NCI-H1105 (cell line): ENCODE measurements at places on chromosomes 6 and 20.
A peak's percentile ranks its signal among the peaks of the same experiment; 100 is the strongest.

GRCh38 chr20:1383623-1384404 is 9.0 kb downstream of the FKBP1A start:
- DNase-seq = no peak

DNA sequence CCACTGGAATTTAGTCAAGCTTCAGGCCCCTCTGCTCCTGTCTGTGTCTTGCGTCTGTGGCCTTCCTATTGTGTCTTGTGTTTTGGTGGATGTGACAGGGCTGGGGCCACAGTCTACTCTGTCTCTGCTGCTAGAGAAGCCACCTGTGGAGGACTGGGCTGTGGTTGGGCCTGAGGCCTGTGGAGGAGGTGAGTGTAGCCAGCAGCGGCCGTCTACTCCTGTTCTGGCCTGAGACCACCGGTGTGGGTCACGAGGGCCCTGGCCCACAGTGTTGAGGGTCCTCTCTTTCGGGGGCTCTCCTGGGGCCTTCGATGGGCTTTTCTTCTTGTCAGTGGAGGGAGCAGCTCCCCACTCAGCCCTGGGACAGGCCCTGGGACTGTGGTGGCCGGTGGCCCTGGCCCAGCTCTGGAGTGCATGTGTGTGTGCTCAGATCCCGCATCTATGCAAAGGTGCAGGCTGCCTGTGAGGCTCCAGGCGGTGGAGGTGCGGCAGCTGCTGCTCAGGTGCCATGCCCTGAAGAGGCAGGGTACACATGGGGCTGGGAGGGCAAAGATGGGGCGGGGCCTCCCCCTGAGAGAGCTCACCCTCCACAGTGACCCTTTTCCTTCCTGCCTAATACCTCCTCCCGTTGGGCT is 20.8 kb downstream of the SDCBP2 start:
- DNase-seq = no peak

DNA sequence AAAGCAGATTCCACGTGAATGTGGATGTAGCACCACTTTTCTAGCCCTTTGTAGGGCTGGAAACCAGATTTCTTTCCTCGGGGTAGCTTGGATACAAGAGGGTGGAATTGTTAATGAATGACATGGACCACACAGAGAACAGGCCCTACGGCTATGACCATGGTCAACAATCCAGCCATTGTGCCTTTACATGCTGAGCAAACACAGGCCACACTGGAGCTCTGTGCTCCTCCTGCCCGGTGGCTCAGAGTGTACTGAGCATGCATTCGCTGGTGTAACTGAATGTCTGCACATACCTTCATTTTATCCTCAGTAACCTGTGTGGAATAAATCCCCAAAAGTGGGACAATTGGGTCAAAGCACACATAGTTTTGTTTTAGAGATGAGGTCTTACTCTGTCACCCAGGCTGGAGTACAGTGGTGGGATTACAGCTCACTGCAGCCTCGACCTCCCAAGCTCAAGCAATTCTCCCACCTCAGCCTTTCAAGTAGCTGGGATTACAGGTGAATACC is 32.8 kb downstream of the LRP11 start:
- DNase-seq = no peak

- no peak for DNase-seq
These were observed 357.3 kb upstream of the JARID2 start for GRCh38 chr6:14888575-14889000.

GRCh38 chr6:25167961-25168360 is 111.2 kb upstream of the CARMIL1 start:
- DNase-seq = no peak

- DNase-seq = no peak
These were observed 726.9 kb upstream of the CITED2 start for GRCh38 chr6:140101367-140101766.

- DNase-seq = no peak
These were observed 153.7 kb upstream of the PRDM1 start for GRCh38 chr6:105932440-105932839.

DNA sequence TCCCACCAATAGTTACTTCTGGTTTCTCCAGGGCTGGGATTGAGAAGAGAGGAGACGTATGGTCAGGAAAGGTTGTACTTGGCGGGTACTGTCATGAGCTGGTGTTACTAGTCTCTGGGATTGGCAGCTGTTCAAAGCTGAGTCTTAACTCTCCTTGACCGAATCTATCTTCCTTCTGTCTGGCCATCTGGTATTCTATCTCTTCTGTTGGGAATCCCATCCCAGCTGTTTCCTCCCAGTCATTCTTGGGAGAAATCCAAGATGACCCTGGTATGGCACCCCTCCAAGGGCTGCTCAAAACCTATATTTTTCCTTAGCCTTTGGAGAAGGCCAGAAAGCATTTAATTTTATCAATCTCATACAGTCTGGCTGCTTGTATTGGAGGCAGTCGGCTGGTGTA is 287.0 kb upstream of the CHD6 start:
- no peak for DNase-seq

DNA sequence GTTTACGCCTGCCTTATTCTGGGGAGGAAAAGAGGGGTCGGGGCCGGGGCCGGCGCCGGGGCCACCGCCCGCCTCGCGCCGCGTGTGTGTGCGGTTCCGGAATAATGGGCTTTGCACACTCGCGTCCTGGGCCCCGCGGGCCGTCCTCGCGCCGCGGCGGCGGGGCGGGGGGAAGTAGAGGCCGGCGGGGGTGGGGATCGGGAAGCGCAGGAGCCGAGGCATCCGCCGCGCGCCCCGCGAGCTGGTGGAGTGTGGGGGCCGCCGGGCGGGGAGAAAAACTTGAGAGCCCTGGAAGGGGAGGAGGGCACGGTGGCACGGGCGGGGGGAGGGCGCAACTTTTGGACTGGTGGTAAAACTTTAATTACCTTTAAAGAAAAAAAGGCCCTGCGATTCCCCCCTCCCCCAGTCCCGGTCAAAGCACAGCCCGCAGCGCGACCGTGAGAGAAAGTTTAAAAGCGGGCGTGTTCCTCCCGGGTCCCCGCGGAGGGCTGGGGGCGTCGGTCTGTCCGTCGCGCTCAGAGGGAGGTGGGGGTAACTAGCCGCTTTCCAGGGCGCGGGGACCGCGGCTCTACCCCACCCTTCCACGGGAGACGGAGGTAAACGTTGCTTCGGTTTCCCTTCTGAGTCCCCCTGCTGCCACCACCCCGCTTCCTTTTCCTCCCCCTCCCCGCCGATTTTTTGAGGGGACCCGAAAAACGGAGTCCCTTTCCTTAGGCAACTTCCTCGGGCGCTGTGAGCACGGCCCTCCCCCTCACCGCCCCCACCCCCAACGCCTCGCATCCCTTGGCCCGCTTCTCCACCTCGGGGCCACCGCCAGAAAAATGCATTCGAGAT is 1.9 kb downstream of the L3MBTL3 start:
- DNase-seq = no peak

DNA sequence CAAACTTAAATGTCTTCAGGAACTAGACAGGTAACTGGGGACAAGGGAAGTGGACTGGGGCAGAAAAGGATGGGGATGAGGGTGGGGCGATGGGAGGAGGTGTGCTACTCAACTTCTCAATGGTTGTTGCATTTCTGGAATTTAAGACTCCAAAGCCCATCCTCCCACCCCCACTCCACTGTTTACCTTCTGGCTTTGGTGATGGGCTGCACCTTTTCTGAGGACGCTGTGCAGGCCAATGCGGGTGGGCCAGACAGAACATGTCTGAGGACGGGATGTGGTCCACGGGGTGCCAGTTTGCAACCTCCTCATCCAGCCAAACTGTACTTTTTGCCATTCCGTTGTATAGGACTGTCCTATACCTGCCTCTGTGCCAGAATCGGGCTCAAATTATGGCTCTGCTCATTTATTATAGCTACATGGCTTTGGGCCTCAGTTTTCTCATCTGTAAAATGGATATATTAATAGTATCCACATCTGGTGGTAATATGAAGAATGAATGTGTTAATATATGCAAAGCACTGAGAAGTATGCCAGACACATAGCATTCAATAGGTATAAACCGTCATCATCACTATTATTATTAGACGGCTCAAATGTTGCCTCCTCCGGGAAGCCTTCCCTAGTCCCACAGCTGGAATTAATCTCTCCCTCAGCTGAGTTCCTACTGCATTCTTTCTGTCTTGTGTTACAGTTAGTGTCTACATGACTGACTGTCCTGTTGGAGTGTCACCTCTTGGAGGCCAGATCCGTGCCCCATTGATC is 31.0 kb upstream of the VEGFA start:
- no peak for DNase-seq

GRCh38 chr20:52454660-52455059 is 263.1 kb upstream of the ZFP64 start:
- no peak for DNase-seq

DNA sequence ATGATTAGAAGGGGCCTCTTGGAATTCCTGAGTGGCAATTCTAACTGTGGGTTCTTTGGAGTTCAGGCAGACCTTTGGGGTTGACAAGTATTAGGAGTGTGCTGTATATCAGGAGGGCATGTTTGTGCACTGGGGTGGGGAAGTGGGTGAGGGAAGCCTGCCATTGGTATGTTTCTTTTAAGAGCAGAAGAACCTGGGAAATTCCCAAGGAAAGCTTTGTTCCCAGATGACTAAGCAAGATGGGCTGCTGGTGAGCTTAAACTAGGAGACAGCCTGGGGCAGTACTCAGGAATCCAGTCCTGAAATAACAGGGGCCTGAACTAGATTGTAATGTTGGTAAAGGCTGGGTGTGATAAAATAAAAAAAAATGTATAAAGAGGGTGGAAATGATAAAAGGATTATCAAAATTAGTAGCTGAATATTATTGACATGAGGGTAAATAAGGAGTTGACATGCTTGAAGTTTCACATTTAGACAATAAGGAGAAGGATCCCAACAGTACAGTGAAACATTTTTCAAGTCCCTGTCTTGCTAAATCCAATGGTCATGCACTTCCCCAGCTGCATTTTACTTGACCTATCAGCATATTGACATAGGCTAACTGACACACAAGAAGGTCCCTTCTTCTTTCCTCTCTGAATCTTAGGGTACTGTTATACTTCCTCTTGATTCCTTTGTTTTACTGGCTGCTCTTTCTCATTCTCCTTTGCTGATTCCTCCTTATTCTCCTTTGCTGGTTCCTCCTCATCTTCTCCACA is 18.4 kb upstream of the IFNGR1 start:
- DNase-seq = no peak

DNA sequence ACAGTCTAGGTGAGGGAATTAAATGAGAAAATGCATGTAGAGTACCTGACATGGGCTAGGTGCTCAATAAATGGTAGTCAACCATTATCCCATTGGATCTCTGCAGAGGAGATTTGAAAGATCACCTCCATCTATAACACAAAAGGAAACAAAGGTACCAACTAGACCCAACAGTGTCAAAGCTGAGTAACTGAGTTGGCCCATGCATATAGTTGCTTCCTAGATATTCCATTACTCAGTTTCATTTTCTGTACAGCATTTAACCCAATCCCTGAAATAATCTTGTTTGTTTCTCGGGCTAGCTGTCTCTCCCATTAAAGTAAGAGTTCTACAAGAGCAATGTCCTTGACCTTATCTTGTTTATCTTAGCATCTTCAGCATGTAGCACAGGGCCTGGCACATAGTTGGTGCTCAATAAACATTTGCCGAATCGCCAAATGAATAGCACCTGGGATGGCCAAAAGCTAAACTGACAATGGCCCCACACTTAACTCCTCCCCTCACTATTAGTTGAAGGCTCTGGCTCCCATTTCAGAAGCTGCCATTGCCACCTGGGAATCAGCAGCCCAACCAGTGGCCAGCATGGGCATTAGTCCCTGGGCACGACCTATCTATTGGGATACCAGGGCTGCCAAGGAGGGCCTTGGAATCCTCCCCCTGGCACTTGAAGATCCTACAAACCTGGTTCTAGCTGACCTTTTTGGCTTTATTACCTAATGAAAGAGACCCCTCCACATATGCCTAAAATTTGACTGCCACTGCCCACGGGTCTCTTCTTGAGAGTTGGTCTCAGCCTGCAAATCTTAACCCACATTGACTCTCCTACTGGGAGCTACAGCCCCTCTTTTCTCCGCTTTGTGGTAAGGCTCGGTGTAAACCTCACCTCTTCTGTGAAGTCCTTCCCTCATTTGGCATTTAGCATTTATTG is 22.6 kb downstream of the BCL2L1 start:
- DNase-seq = no peak

- DNase-seq = peak; percentile 51
These were observed 90.2 kb upstream of the TOX2 start for GRCh38 chr20:43824309-43825050.

- no peak for DNase-seq
These were observed 50.3 kb downstream of the OLIG3 start for GRCh38 chr6:137443901-137444300.

DNA sequence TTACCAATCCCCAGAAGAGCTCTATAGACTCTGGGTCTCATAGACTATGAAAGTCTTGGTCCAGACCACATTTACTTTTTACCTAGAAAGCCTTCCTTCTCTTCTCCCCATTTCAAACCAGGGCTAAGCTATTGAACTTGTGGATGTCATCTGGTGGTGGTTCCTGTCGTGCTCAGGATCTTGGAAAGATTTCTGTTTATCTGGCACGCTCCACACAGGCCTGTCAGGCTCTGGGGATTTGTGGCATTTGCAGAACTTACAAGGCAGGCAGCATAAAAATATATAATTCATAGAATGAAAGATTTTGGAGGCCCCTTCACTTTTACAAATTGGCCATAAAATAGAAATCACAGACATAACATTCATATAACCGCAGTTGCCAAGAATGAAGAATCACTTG is 188.1 kb downstream of the UST start:
- DNase-seq = no peak

- DNase-seq = peak; percentile 80
These were observed 475.2 kb downstream of the PTPRT start for GRCh38 chr20:42714298-42715141.

DNA sequence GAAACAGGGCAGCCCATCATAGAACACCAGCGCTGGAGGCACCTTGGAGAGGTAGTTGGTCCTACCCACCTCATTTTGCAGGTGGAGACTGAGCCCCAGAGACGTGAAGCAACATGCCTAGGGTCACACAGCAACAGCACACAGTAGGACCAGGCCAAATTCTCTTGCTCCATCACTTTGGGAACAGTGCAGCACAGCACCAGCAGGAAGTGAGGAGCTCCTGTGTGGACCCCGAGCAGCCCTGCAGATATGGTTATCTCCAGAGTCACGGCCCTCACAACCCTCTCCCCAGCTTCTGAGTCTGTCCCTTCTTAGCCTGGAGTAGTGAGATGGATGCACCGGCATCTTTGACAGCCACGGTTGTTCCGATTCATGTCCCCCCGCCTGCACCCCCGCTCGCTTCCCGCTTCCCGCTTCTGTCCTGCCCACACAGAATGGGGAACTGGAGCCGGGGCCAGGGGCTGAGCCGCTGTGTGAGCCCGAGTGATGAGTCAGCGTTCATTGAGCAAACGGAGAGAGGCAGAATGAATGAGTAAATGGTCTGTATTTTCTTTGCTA is 72.6 kb upstream of the DUSP22 start:
- DNase-seq = no peak

- no peak for DNase-seq
These were observed 36.1 kb downstream of the GMPR start for GRCh38 chr6:16274483-16274882.

DNA sequence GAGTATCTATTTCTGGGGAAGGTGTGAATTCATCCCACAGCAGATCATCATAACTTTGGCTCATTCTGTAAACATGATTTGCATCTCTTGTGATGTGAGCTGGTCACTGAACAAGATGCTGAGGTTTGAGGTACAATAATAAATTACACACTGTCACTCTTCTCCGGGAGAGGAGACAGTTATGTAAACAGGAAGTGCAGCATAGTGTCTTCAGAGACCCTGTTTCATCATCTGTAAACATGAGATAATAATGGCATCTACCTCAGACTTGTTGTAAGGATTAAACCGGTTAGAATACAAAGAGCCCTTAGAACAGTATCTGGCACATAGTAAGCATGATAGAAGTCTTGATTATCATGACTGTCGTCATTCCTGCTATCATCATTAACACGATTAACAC is 125.2 kb downstream of the TBC1D7 start:
- no peak for DNase-seq
